ENCODE measurements at places on chromosomes 13 and 19.
A peak's percentile ranks its signal among the peaks of the same experiment; 100 is the strongest.

GRCh38 chr19:6753178-6754031, 13.8 kb downstream of the SH2D3A start:
- DNase-seq: no peak

GRCh38 chr13:37632294-37632693, 33.7 kb upstream of the POSTN start:
- no peak for DNase-seq

DNA sequence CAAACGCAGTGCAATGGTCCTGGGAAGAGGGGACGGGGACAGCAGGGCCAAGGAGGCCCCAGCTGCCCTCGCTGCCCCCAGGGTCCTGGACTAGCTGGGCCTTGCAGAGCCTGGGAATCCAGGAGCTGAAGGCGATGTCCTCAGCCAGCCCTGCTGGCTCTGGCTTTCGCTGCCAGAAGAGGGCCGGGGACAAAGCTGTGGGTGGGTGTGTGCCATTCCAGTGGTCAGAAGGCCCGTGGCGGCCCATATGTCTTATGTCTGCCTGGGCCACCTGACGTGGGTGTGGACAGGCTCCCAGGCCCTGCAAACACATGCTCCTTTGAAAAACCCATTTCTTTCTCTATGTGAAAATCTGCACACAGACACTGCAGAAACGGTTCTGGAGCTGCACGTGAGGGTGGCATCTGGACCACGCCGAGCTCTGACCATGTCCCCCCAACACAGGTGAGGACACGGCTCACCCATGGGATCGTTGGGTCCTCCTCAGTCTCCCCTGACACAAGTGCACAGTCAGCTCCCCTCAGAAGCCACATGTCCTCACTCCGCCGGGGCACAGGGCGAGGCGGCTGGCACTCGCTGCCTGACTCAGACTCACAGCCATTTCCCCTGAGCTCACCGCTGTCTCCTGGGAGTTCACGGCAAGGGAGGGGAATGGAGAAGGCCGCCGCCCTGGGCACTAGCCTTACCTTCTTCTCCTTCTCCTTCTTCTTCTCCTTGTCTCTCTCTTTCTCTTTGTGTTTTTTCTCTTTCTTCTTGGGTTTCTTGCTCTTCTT, 16.9 kb downstream of the IZUMO4 start:
- no peak for DNase-seq

- DNase-seq: no peak
Measured at GRCh38 chr19:35328851-35329285, at the start of gene CD22. TSS of gene CD22 (plus strand) at chr19:35329187. CDS start at chr19:35332041, 2,854 bp downstream.

GRCh38 chr13:28574617-28575142, 79.8 kb upstream of the FLT1 start:
- peak; percentile 40 for DNase-seq

- peak; percentile 70 for DNase-seq
Measured at GRCh38 chr19:662207-662961, 630 bp downstream of the RNF126 start.

- DNase-seq: no peak
Measured at GRCh38 chr19:16824658-16825311, 4.4 kb upstream of the SIN3B start.

DNA sequence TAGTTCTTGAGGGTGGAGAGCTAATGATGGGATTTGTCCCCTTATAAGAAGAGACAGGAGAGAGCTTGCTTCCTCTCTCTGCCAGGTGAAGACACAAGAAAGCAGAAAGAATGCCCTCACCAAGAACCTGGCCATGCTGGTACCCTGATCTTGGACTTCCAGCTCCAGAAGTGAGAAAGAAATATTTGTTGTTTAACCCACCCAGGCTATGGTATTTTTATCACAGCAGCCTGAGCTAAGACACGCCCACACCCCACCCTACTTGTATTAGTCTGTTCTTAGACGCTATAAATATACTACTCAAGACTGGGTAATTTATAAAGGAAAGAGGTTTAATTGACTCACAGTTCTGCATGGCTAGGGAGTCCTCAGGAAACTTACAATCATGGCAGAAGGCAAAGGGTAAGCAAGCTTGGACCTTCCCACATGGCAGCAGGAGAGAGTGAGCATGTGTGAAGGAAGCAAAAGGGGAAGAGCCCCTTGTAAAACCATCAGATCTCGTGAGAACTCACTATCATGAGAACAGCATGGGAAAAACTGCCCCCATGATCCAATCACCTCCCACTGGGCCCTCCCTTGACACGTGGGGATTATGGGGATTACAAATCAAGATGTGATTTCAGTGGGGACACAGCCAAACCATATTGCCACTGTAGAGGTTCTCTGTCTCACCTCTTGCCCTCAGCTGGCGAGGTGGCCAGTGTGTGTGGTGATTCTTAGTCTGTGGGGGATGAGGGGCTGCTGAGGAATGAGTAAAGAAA, 57.4 kb upstream of the RCBTB2 start:
- DNase-seq: no peak

- DNase-seq: no peak
Measured at GRCh38 chr19:42066075-42066754, 3.8 kb downstream of the GRIK5 start.

DNA sequence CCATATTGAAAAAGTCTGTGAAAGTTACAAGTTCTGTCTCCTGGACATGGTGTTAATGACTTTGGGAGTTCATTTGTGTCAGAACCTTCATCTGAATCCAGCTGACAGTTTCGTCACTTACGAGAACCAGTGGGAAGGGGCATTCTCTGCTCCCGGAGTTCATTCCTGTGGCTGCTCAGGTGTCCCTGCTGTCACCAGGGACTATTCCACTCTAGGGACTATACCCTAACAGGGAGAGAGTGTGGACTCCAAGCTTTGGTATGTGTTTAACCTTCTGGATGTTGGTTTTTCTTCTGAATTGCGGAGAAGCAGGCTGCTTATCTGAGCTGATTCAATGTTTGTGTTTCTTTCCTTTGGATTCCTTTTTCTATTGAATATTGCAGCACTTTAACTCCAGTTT, 12.4 kb upstream of the ZNF709 start:
- no peak for DNase-seq

GRCh38 chr13:69474011-69474685, 633.5 kb upstream of the ATXN8OS start:
- DNase-seq: no peak

DNA sequence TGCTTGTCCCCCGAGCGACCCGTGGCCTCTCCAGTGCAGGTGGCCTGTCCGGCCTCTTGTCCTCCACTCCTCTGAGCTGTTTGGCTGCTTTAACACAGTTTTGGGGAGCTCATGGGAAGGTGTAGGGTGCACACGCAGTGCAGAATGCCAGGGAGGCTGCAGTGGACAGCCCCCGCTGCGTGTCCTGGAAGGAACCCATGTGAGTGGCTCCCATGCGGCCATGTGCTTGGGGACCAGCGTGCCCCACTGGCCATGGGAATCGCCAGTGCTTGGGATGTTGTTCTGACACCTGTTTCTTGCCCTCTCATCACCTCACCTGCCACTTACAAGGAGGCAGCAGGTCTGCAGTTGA, 22.6 kb upstream of the F7 start:
- no peak for DNase-seq

GRCh38 chr19:29837448-29837981, 25.7 kb downstream of the CCNE1 start:
- no peak for DNase-seq

GRCh38 chr19:29926801-29927200, 15.2 kb upstream of the URI1 start:
- DNase-seq: no peak

- DNase-seq: no peak
Measured at GRCh38 chr19:31419871-31420445, 70.7 kb upstream of the TSHZ3 start.

GRCh38 chr19:940591-941291, 14.9 kb downstream of the ARID3A start:
- no peak for DNase-seq

- no peak for DNase-seq
Measured at GRCh38 chr19:55285229-55285890, 1.6 kb downstream of the BRSK1 start.
